H9 (cell line): ENCODE measurements at places on chromosomes 7 and 10.

- DNase-seq: peak; percentile 24
These were observed 39.7 kb downstream of the RASGEF1A start for GRCh38 chr10:43226851-43227845.

DNA sequence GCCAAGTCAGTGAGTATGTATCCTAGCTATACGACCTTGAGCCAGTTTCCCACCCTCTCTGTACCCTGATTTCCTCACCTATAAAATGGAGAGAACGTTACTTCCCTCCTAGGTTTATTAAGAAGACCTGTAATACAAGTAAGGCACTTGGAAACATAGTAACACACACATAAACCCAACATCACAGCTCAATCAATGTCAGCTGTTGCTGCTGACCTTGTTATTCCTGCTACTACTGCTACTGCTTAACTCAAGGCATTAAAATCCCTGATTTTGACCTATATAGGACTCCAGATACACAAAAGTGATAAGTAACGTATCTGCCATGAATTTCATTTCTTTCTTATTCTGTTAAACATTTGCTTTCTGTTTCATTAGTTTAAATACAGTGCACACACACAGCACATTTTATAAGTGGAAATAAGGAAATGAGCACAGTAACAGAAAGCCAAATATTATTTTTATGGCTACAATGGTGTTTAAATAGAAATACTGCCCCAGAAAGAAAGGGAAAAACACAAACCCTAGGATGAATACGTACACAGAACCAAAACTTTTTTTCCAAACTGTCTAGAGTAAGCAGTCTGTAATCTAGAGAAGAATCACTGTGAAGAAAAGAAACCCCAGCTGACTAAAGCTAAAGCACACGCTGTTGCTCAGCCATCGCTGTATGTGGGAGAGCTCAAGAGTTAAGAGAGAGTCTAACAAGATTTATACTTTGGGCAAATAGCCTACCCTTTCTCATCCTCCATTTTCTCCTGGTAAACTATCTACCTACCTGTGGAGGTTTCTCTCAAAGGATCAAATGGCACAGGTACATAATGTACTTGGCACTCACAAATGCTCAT is 19.0 kb downstream of the NAPEPLD start:
- no peak for DNase-seq

DNA sequence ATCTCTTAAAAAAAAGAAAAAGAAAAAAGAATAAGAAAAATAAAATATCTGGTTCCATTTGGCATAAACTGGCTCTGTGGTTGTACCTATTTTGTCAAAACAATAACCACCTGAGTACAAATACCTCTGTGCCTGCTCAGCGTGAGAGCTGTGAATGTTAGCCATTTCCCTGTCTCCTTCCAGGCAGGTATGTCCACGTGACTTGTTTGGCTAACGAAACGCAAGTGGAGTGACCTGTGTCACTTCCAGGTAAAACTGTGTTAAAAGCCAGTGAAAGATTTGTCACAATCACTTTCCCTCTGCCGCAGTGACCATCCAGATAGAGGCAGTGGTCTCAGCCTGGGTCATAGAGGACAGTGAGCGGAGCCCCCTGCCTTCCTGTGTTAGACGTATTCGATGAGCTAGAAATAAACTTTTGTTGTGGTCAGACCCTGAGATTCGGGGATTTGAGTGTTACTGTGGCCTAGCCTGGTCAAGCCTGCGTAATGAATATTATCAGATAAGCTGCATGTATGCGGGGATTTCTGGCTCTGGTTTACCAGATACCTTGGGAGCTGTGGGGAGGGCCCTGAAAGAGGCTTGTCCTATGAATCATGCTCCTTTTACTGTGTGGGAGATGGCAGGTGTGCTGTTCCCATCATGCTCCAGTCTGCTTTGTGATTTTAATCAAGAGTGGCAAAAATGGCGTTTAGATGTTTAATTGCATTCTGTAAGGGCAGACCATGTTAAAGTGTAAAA is 3.8 kb downstream of the PTER start:
- DNase-seq: no peak

- DNase-seq: no peak
These were observed 997.0 kb upstream of the POT1 start for GRCh38 chr7:125926621-125927020.

DNA sequence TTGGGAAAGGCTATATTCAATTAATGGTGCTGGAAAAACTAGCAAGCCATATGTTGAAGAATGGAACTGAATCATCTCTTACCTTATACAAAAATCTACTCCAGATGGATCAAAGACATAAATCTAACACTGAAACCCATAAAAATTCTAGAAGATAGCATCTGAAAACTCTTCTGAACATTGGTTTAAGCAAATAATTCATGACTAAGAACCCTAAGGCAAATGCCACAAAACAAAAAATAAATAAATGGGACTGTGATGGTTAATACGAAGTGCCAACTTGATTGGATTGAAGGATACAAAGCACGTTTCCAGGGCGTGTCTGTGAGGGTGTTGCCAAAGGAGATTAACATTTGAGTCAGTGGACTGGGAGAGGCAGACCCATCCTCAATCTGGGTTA is 1130.0 kb downstream of the DNAJB9 start:
- no peak for DNase-seq

GRCh38 chr7:3510101-3511020 is 209.3 kb downstream of the SDK1 start:
- DNase-seq: no peak

- no peak for DNase-seq
These were observed 113.7 kb upstream of the ANKRD1 start for GRCh38 chr10:91034494-91035159.

DNA sequence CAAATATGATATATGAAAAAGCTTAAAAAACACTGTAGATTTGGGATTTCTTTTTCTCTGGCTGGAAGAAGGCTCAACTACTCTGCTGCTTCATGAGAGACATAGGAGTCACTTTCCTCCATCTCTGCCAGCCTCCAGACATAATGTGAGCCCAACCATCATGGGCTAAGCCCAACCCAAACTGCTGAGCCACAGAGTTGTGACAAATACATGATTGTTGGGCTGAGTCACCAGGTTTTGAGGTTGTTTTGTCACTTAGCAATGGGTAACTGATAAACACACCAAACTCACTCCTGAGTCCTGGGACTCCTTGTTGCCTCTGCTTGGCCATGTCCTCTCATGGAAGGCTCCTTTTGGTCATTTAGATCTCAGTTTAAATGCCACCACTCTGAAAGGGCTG is 381.8 kb upstream of the FZD8 start:
- DNase-seq: no peak

GRCh38 chr7:107023522-107024151 is 20.9 kb upstream of the PRKAR2B start:
- no peak for DNase-seq

DNA sequence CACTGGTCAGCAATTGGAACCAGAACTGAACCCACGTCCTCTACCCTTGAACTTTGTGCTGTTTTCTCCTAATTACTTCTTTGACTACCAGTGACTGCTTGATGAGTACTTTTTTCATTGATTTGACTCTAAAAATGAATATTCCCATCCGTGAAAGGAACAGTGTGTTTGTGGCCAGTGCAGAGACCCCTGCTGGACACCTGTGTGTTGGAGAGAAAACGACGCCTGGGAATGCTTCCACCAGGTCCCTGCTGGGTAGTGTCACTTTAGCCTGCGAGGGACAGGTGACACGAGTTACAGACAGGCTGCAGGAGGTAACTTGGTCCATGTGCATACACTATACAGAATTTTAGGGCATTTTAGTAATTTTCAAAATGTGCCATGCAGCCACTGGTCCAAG is 6.8 kb upstream of the GJD4 start:
- DNase-seq: no peak

GRCh38 chr7:37018954-37019353 is 294.7 kb upstream of the AOAH start:
- DNase-seq: no peak

DNA sequence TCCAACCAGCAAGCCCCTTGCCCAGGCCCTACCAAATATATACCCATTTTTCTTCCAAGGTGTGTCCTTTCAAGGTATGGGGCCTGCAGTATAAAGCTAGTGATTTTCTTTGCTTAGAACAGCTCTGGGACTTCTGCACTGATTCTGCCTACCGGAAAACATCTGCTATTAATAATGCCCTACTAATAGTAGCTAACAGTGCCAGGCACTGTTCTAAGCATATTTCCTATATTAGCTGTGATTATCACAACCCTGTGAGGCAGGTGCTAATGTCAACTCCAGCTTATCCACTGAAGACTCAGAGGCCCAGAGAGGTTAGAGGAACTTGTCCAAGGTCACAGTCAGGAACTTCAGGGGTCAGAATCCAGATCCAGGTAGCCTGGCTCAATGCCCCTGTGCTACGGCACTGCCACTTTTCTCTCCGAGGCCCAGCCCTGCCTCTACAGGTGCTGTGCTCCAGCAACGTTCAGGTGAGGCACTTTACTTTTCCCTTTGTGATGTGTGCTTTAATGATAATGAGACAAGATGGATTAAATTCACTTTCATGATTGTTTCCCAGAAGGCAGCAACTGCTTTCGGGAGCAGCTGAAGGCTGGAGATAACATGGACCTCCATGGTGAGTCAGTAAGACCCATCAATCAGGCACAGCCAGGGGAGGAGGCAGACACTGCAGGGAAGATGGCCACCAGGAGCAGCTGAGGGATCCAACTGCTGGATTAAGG is 26.7 kb downstream of the TAS2R41 start:
- no peak for DNase-seq

DNA sequence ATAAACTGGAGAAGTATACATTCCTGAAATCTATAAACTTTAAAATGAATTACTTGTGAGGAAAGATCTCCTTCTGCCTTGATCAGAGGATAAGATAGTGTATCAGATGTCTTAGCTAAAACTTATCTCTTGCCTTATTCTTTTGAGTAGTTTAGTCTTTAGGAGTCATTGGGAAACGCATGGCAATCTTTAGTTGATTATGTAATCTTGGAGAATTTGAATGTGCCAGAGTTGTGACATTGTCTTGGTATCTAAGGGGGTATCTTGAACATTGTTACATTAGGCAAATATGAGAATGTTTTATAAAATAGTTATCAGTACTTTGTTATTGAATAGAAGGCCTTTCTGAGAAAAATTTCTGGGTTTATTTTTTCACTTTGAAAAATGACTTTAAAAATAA is 61.6 kb upstream of the ADRA2A start:
- DNase-seq: no peak

- DNase-seq: no peak
These were observed 3.4 kb upstream of the IL6 start for GRCh38 chr7:22723637-22724036.

GRCh38 chr7:150957133-150958020 is 20.7 kb downstream of the KCNH2 start:
- no peak for DNase-seq

- peak; percentile 97 for DNase-seq
These were observed 54.3 kb upstream of the KDM7A start for GRCh38 chr7:140230861-140231770.

- no peak for DNase-seq
These were observed 85.8 kb downstream of the GSAP start for GRCh38 chr7:77330169-77330882.

- DNase-seq: no peak
These were observed 36.6 kb upstream of the SEMA3A start for GRCh38 chr7:84231157-84231556.

- DNase-seq: no peak
These were observed 471.9 kb upstream of the PODXL start for GRCh38 chr7:132028144-132028920.

DNA sequence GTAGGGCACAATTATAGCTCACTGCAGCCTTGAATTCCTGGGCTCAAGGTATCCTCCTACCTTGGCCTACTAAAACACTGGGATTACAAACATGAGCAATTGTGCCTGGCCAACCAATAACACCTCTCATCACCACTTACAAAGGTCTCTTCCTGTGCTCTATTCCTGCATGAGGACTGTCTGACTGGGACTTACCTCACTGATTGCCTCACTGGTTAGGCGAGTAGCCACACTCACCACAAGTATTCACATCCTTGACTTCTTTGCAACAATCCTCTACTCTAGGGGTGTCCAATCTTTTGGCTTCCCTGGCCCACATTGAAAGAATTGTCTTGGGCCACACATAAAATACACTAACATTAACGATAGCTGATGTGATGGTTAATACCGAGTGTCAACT is 22.6 kb upstream of the PDIA4 start:
- DNase-seq: no peak

DNA sequence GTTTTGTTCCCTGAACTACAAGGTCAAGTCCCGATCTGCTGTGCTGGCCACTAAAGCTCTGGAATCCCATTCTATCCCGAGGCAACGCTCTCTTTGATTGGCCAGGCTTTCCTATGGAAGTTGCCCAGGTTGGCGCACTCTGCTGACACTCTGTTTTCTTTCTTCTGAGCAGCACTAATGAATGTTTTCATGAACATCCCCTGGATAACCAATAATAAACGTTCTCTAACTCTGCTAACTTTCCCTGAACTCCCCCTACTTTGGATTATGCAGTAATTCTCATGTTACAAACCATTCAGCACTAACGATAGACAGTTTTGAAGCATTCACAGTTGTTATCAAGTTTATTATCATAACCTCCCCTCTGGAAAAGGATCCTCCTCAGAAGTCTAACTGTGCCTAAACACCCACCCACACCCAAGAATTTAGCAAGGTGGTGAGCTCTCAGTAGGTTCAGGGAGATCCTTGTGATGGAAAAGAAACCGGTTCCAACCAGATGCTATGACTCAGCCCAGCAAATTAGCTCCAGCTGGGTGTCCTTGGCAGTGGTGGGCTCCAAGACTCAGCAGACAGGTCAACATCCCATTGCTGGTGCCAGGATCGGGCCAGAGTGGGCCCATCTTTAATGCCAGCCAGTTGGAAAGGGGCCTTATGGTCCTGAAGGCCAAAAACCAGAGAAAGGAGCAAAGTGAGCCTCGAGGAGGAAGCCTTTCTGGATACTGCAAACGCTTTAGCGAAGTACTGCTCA is 68.4 kb downstream of the CREB3L2 start:
- no peak for DNase-seq

- no peak for DNase-seq
These were observed 97.3 kb downstream of the CFAP58 start for GRCh38 chr10:104450954-104451353.

GRCh38 chr10:4351723-4352413 is 474.1 kb upstream of the AKR1E2 start:
- no peak for DNase-seq

DNA sequence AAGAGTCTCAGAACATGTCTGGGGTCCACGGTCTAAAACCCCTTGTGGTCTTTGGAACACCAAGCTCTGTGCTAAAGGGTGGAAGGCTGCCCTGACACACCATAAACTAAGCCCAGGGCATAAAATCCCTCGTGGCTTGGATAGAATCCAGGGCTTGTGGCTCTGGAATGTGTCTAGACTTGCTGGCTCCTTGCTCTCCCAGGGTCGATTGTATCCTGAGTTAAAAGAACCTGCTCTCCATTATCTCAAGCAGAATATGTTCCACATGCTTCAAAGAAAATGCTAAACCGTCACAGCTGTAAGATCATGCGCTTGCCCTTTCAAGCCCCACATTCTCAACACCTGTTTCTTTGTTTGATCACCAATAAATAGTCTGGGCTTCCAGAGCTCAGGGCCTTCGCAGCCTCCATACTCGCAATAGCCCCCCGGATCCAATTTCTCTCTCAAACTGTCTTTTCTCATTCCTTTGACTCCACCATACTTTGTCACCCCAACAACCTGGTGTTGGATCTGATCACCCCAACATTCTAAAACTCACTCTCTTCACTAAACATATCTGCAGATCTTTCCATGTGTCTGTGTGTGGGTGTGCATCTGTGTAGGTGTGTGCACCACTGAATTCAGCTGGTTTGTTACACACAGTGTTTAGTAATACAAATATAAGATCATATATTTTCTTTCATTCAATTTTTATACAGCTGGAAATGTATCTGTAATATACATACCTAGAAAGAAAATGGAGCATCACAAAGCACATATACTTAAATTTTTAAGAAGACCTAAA is 238.5 kb downstream of the ZMYND11 start:
- DNase-seq: no peak

GRCh38 chr10:90224791-90225566 is 523.6 kb downstream of the KIF20B start:
- DNase-seq: no peak
